Cortex of kidney (tissue), 1 donor: ENCODE measurements at places on chromosomes 13 and 19.

GRCh38 chr19:3531716-3532115, 7.3 kb upstream of the TEKTIP1 start:
- no peak for DNase-seq

GRCh38 chr13:102933122-102933521, 87.3 kb downstream of the ERCC5 start:
- no peak for DNase-seq

- DNase-seq, result no peak
Measured at GRCh38 chr19:22935151-22935550, 67.8 kb downstream of the ZNF728 start.

DNA sequence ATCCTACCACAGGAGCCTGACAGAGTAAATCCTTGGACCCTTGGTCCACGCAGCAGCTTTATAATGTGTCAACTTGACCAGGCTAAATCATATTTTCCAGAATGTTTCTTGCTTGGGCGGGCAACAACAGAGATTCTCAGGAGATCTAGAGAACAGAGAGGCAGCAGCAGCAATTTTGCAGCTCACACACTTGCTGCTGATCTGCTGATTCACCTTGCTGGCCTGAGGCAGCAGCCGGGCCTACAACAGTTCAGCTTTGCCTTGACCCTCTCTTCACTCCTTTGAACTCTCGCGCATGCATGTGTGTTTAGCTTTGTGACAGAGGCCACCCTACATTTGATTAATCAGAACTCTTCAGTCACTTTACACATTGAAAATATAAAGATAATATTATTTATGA, 159.3 kb downstream of the UGGT2 start:
- no peak for DNase-seq

- DNase-seq, result no peak
Measured at GRCh38 chr13:38752686-38753085, 65.8 kb downstream of the FREM2 start.

- no peak for DNase-seq
Measured at GRCh38 chr13:35143123-35143522, 201.1 kb downstream of the NBEA start.

- DNase-seq, result no peak
Measured at GRCh38 chr19:45657520-45658167, 10.4 kb upstream of the GIPR start.

GRCh38 chr13:40515702-40516101, 150.7 kb downstream of the FOXO1 start:
- no peak for DNase-seq

DNA sequence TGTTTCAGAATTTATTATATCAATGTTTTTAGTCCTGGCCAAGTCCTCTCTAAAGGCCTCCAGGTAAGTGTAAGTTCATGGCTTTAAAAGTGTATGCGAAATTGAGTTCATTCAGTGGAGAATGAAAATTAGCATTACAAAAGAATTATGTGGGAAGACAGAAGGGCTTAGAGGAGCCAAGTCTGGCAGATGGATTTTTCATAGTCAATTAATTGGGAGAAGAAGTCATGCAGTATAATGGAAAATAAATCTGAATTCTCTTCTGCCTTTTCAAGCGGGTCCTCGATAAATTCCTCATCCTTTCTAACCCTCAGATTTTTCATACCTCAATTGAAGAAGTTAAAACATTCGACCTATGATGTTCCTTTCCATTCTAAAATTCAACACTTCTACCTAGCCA, 394.2 kb downstream of the ITGBL1 start:
- DNase-seq, result no peak

DNA sequence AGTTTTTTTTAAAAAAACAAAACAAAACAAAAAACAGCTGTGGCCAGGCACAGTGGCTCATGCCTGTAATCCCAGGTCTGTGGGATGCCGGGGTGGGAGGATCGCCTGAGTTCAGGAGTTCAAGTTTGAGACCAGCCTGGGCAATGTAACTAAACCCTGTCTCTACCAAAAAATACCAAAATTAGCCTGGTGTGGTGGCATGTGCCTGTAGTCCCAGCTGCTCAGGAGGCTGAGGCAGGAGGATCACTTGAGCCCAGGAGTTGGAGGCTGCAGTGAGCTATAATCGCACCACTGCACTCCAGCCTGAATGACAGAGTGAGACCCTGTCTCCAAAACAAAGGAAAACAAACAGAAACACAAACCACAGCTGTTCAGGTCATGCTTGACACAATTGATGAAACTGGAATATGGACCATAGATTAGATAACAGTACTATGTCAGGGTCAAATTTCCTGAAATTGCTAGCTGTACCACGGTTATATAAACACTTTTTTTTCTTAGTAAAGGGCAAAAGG, 6.9 kb upstream of the ANGPTL4 start:
- DNase-seq, result no peak

GRCh38 chr13:50891206-50891605, 18.4 kb upstream of the RNASEH2B start:
- DNase-seq, result no peak

GRCh38 chr19:48446579-48446978, 796 bp downstream of the GRWD1 start:
- no peak for DNase-seq

DNA sequence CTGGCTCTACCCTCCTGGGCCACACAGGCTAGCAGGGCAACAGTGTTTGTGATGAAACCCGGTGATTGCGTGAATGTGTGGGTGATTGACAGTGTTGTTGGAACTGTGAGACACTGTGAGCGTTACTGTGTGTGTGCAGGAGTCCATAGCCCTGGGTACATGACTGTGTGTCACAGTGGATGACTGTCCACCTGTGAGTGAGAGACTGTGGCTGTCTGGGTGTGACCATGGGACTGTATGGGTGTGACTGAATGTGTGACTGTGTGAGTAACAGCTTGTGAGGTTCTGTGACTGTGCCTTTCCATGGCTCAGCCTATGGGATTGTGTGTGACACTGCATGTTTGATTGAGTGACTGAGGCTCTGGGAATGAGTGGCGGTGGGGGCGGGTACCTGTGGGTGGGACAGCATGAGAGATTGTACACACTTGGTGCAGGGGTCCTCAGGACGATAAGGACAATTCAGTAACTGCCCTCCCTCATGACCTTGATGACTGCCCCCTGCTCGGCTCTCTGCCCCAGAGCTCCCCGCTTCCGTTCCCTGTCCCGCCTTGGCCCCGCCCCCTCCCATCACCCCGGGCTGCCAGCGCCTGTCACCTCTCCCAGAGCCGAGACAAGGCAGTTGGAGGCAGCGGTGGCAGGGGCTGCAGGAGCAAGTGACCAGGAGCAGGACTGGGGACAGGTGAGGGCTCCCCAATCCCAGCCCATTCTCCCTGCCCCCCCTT, at the start of gene GIPR:
Gene GIPR (plus strand): TSS at position 602 of the 722 bp plus-strand sequence. CDS start 1,300 bp downstream, outside the sequence.
- no peak for DNase-seq

DNA sequence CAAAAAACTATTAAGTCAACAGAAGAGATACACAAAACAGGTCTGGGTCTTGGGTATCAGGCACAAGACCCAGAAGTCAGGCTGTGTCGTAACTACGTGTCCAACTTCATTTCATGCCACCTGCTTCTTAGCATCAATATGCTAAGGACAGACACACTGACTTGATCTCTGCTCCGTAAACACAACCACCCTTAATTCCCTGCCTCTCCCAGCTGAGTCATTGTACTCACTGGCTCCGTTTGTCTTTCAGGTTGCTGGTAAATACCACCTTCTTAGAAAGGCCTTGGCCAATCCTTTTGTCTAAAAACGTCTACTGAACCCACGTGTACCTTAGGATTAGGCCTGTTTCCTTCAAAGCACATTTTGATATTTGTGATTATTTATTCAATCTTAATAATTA, 726.2 kb downstream of the PCDH9 start:
- DNase-seq, result no peak

DNA sequence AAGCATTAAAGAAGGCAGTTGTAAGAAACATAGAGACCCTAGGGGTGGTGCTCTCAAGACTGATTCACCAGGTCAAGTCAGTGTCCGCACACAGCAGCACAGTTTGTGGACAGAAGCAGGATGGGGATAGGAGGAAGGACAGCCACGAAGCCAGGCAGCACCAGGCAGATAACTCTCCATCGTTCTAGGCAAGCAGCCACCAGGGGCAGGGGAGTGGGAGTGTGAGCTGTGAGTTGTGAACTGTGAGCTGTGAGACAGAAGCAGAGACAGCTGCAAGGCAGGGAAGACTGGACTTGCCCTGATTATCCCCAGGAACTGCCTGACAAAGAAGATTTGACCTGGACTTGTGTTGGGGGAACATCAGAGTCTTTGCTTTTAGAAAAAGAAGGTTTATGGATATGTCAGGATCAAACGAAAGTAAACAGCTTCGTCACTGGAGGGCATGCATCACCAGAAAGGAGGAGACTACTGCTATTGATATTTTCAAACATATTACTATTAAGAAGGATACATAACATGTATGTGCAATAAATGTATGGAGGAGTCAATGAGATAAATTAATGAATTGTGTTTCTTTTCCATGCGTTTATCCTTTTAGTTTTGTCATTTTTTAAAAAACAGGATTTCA, 286.1 kb downstream of the IRS2 start:
- no peak for DNase-seq

- no peak for DNase-seq
Measured at GRCh38 chr19:55640043-55640576, 692 bp upstream of the ZNF580 start.

DNA sequence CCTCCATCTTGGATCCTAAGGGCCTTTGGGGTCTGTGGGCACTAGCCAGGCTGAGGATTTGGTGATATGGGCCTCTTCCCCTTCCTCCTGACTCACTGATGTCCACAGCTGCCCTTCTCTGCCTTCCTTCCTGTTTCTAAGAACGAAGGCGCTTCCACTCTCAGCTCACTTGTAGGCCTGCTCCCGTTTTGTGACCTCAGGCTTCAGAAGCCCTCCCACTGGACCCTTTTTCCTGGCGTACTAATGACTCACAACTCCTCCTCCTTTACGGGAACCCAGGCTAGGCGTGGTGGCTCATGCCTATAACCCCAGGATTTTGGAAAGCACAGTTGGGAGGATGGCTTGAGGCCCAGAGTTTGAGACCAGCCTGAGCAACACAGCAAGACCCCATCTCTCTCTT, 55.6 kb downstream of the TMED1 start:
- DNase-seq, result no peak

DNA sequence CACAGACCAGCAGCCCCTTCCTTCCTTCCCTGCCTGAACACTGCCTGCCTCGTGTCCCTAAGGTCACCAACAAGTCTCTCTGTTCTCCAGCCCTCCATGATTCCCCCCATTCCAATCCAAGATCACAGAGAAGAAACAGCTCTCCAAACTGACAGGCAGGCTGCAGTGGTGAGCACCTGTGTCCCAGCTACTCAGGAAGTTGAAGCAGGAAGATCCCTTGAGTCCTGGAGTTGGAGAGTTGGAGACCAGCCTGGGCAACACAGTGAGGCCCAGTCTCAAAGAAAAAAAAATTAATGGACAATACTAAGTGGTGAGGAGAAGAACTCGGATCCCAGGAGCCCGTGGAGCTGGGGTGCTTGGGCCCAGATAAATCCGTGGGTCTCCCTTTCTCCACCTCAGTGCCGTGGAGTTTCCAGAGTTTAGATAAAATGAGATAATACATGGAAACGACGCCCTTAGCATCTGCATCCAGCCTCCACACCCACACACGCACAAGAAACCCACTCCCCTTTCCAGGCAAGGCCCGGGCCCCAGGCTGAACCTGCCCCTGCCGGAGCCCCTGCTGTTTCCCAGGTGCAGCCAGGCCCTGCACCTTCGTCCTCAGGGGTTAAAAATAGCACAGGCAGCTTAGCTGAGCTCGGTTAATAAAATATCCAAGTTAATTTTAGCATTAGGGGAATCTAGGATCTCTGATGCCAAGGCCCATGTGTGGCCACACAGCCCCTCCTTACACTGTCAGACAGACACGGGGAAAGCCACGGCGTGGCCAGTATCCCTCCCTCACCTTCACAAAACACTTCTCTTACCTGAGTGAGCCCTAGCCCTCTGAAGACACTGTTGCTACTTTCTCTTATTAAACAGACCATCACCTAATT, 4.7 kb downstream of the RASA3 start:
- DNase-seq, result no peak

- no peak for DNase-seq
Measured at GRCh38 chr19:42155796-42156195, 23.6 kb upstream of the POU2F2 start.

DNA sequence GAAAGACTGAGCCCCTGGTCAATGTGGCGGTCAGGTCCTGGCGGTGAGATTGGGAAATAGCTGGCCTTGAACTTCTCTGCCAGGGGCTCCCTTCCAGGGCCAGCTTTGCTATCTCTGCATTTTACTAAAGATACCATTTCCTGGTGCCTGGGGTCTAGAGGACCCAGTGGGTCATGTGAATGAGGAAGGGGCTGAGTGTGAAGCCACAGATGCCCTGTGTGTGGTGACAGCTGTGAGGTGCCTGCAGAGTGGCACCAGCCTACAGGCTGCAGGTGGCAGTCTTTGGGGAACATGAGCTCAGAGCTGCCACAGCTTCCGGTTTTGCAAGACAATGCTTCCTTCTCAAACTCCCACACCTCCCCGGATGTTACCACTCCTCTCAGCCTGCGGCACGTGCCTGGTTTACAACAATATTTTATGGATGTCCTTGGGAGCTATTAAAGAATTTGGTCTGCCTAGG, 5.2 kb upstream of the MLNR start:
- DNase-seq, result no peak

DNA sequence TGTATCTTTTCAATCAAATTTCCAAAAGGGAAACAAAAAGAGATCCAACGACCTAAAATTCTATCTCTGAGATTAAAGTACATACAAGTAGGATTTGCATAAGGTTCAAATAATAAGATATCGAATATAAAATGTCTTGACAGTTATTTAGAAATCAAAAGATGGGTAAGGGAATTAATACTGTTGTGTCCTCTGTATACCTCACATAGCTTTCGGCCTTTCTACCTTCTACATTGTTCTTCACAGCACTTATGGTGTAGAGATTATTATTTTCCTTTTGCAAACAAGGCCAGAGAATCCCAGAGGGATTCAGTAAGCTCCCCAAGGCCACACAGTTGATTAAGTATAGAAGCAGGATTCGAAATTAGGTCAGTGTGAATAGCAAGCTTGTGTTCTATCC, 403.6 kb downstream of the SPRY2 start:
- no peak for DNase-seq

- no peak for DNase-seq
Measured at GRCh38 chr19:40157059-40157458, 34.2 kb upstream of the MAP3K10 start.

DNA sequence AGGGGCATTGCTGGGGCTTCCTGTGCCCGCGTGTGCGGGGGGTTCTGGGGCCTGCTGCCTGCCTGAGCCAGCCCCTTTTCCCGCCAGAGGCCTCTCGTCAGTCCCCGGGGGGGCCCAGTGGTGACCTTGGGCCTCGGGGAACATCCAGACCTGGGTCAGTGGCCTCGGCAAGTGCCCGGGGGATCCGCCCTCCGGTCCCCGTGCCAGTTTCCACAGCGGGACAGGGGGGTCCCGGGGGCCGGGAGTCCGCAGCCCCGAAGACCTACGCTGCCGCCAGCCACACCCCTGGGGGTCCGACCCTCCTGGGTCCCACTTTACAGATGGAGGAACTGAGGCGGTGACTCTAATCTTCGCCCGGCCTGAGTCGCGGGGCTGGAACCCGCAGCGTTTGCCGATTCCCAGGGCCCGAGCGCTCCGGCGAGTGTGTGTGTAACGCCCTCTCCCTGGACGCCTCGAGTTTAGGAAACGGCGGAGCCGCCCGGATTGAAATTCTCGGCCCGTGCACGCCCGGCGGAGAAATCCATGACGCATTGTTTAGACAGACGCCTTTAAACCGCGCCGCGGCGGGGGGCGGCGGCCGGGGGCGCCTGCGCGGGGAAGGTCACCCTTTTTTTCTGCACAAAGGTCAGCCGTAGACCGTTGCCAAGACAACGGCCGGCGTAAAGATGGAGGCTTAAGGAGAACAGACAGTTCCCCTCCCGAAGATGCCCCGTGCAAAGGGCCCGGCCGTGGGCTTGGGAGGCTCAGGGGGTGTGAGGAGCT, 39.3 kb downstream of the EFNA2 start:
- no peak for DNase-seq
